ENCODE measurements at places on chromosomes 6 and 20.

GRCh38 chr20:34574861-34575260 is 16.3 kb downstream of the MAP1LC3A start:
- no peak for DNase-seq

- no peak for DNase-seq
Measured at GRCh38 chr20:47676219-47676721, 109.0 kb downstream of the SULF2 start.

- DNase-seq: no peak
Measured at GRCh38 chr20:38208088-38208487, 43.0 kb upstream of the TGM2 start.

- DNase-seq: peak; percentile 29
Measured at GRCh38 chr6:166512567-166512966, 73.9 kb downstream of the RAMACL start.

DNA sequence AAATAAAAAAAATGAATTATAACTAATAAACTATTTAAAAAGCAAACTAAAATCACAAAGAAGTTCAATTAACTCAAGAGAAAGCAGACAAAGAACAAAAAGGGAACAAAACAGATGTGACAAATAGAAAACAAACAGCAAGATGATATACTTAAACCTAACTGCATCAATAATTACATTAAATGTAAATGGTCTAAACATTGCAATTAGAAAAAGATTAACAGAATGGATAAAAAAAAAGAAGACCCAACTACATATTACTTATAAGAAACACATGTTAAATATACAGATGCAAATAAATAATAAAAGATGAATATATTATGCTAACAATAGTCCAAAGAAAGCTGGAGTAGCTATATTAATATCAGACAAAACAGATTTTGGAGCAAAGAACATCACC is 35.1 kb upstream of the RAB22A start:
- no peak for DNase-seq

GRCh38 chr6:129321303-129321702 is 388.7 kb downstream of the ARHGAP18 start:
- DNase-seq: no peak

DNA sequence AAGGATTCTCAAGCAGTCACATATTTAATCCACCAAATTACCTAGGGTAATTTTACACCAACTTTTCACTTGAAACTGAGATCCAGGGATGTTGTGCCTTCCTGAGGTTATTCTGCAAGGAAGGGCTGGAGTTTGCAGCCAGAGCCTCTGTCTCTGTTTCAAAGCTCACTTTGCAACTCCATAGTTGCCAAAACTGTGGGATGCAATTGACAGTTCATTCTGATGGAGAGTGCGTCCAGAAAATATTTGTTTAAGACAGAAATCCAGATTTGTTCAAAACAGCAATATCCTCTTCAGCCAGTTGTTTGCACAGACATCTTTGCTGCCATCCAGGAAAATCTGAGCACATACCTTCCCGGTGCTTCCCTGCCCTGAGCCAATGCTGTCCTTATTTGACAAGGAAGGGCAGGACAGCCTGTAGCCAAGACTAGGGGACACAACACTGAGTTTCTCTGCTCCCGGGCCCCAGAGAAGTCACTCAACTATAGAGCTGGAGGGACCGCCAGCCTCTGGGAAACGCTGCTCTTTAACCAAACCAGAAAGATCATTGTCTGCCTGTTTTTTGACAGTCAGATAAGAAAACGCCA is 297.4 kb downstream of the HIVEP2 start:
- no peak for DNase-seq

GRCh38 chr6:3957321-3957720 is 108.1 kb downstream of the FAM50B start:
- DNase-seq: no peak

- no peak for DNase-seq
Measured at GRCh38 chr6:28005152-28005890, 48.3 kb downstream of the OR2B6 start.

GRCh38 chr6:85463621-85464259 is 13.9 kb downstream of the NT5E start:
- no peak for DNase-seq

DNA sequence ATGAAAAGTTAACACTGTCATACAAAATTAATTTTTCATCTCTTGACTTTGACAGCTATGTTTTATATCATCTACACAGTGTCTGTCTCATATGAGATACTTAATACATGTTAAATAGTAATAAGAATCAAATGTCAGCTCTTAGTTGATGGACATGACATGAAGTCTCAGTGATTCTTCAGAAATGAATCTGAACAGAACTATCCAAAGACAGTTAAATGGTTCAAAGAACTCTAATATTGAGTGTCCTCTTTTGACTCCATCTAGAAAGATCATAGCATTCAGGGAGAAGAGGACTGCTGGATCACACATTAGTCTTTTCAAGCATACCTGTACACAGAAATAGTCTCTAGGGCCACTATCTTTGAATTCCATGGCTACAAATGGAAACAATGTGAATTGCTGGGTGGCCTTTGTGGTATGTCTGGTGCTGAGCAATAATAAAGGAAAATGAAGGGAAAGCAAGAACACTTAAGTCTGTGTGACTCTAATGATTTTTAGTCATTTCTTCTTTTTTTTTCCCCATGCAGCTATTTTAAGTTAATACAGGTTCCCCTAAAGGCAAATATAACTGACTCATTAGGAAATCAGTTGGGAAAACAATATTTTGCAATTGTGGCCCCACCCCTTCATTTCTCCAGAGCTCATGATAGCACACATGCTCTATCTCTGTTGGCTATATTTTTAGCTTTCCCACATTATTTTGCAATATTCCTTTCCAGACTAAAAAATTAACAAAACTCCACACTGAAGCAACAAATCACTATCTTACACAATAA is 367.5 kb downstream of the GRIK2 start:
- DNase-seq: no peak

DNA sequence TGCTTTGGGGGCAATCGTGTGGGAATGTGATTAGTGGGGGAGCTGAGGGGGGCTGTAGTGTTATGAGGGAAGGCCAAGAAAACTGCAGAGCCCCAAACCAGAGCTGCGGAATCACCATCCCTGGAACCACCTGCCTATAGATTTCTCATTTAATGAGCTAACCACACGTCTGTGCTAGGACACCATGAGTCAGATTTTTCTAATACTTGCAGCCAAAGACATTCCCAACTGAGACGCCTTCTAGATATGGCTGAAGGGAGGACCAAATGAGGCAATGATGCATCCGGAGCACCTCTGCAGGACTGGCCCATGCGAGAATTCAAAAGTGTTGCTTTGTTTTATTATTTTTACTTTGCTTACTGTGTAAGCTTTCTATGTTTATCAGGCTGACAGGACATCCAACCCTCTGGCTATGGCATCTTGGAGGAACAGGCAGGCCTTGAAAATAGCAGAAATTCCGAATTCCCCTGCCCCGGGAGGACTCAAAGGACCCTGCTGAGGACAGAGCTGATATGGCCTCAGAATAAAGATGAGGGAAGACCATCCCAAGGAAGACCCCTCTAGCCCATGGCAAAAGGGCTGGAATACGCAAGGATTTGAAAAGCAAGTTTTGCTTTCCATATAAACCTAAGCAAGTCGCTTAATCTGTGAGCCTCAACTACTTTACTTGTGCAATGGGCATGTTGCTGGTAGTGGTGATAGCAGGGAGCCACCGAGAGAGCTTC is 3.1 kb upstream of the PTGIS start:
- DNase-seq: no peak

DNA sequence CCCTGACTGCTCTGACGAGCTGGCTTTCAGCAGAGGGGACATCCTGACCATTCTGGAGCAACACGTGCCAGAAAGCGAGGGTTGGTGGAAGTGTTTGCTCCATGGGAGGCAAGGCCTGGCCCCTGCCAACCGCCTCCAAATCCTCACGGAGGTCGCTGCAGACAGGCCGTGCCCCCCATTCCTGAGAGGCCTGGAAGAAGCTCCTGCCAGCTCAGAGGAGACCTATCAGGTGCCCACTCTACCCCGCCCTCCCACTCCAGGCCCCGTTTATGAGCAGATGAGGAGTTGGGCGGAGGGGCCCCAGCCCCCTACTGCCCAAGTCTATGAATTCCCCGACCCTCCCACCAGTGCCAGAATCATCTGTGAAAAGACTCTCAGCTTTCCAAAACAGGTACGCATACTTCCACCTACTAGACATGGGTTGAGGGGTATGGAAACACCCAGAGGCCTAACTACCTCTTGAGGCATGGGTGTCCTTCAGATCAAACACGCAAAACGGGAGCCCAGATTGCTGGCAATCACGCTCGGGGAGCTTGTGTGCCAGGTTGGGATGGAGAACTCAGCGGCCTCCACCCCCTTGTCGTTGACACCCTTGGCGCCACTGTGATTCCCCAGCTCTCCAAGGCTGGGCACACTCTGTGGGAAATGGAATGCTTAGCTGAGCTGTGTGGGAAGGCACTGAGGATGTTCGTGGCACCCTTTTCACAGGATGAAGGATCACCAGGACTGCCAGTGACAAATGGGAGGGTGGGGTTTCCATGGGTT is 25.3 kb downstream of the CASS4 start:
- no peak for DNase-seq

DNA sequence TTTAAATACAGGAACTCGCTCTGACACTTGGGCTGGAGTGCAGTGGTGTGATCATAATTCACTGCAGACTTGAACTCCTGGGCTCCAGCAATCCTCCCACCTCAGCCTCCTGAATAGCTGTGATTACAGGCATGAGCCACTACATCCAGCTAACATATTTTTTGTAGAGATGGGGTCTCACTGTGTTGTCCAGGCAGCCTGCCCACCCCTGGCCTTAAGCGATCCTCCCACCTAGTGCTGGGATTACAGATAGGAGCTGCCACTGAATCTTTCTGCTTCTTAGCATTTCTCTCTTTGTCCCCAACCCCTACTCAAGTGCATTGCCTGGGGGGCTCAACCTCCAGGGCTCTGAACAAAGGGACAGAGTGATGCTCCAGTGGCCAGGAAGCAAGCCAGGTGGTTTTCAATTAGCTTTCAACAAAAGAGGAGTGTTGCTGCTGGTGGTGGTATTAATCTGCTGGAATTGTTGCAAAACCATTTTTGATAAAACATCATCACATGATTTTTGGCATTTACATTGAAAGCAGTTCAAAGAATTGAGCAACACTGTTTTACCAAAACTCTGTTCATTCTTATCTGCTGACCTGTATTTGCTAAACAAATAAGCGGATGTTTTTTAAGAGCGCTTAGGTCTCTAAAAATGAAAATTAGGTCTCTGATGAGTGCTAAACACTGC is 40.4 kb upstream of the BPIFA2 start:
- DNase-seq: no peak

- DNase-seq: no peak
Measured at GRCh38 chr6:143680141-143680540, 2.4 kb downstream of the PHACTR2 start.

- DNase-seq: no peak
Measured at GRCh38 chr6:158337332-158337731, 25.1 kb downstream of the TULP4 start.

GRCh38 chr20:18397030-18397429 is 69.8 kb downstream of the DZANK1 start:
- no peak for DNase-seq

- no peak for DNase-seq
Measured at GRCh38 chr6:170554796-170555137, 598 bp downstream of the TBP start.

- DNase-seq: no peak
Measured at GRCh38 chr20:3847429-3847940, 851 bp downstream of the MAVS start.

- peak; percentile 10 for DNase-seq
Measured at GRCh38 chr20:53642196-53643030, 48.8 kb upstream of the ZNF217 start.

- DNase-seq: no peak
Measured at GRCh38 chr20:50129662-50130355, 16.9 kb upstream of the UBE2V1 start.

- DNase-seq: no peak
Measured at GRCh38 chr20:58818586-58819285, 32.0 kb downstream of the GNAS-AS1 start.

GRCh38 chr6:72916906-72917305 is 295.0 kb downstream of the KCNQ5 start:
- no peak for DNase-seq

GRCh38 chr6:28586962-28587745 is 61.5 kb downstream of the GPX5 start:
- no peak for DNase-seq

DNA sequence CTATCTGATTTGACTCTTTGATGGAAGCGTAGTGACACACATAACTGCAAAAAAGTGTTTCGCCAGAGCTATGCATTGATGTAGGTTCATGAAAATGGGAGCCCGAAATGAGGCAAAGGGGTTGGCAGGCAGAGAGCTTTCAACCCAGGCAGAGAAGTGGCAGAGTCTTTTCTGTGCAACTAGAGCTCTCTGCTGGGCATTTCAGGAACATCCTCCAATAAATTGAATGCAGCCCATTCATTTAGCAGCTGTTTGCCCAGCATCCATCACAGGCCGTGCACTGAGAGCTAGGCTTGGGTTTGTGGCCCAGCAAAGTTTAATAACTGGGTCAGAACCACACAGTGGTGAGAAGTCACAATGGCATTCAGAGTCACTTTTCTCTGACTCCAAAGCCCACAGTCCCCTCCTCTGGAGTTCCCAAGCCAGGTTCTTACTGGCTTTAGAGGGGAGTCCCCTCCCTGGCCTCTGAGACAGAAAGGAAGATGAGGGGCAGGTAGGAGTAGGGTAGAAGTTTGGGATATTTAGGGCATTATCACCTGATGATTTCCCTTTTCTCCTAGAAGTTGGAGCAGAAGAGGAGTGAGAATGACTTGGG is 31.8 kb upstream of the ELMO2 start:
- DNase-seq: no peak

GRCh38 chr6:47434372-47435253 is 43.0 kb upstream of the CD2AP start:
- no peak for DNase-seq

DNA sequence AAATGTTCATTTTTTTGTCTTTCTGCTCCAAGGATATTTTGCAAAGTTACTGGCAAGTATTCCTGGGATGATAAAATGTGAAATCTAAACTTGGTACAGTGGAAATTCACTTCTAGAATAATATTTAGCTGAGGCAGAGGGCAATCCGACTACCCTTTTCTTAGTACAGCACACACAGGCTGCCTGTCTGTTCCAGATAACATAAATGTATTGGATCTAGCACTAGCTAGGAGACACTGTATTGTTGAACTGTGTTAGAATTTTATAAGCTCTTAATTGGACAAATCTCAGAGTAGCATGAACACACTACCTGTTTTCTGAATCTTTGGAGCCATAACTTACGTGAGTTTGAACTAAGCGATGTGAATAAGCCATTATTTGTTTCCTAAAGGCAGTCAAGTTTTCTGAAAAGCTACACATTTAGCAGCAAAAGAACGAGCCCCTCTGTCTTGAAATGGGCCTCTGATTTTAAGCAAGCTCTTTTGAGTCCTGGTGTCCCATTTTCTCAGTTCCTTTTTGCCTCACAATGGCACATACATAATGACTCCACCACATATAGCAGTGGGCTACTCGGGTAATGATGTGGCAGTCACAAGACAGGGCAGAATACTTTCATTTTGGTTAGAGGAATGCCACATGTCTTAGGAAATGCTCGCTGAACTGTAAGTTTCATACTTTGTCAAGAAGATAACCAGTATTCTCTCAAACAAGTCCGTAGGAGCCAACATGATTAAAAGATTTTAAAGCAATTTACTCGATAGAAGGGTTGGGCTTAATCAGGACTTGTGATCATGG is 116.5 kb upstream of the ESR1 start:
- no peak for DNase-seq
